Activated CD4-positive, alpha-beta T cell treated with anti-CD3 and anti-CD28 coated beads for 4 hours (primary cell): ENCODE measurements at places on chromosomes 3 and 15.

DNA sequence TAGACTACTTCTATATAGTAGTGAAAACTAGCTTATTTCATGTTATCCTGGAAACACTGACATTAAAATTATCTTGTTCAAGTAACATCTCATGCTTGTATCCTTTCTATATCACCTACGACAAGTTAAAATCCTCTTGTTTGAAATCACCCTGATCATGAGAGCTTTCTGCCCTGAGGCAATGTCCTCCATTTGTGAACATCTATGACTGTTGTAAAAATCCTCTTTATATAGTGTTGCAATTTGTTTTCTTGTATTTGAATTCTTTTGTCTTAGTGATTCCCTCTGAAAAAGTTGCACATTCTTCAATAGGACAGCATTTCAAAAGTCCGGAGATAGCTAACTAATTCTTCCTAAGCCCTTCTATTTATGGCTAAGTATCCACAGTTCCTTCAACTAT is 480.3 kb downstream of the NSUN3 start:
- no peak for DNase-seq

DNA sequence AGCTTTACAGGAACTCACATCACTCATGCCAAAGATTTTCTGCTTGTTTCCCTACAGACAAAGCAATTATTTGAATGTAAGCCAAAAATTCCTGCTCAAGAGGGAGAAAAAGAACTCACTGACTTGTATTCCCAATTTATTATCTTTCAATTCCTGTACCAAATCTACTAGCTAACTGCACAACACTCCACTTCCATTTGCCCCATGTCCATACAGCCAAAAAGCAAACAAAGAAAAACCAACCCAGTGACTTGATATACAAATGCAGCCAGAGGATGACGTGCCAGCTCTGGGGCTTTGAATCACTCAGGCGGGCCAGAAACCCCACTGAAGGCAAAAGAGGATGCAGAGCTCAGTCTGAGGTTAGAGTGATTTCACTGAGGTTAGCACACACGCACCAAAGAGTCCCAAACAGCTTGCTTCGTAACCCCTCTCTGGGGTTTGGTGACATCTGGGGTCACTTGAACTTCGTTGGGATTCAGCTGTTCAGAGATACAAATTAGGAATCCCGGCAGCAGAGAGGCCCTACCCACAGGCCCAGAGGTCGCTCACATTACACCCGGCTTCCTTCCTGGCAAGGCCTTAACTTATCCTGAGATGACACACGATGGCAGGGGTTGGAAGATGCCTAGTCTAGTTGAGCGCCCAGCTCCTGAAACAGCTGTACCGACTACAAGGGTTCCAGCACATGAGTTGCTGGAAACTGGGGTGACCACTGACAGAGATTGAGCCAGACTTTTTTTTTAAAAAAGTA is 1.6 kb downstream of the RFTN1 start:
- peak; percentile 74 for DNase-seq

GRCh38 chr3:183966361-183966791 is 51.3 kb downstream of the ABCC5 start:
- no peak for DNase-seq

GRCh38 chr3:184459355-184459754 is 79.5 kb downstream of the CHRD start:
- no peak for DNase-seq

DNA sequence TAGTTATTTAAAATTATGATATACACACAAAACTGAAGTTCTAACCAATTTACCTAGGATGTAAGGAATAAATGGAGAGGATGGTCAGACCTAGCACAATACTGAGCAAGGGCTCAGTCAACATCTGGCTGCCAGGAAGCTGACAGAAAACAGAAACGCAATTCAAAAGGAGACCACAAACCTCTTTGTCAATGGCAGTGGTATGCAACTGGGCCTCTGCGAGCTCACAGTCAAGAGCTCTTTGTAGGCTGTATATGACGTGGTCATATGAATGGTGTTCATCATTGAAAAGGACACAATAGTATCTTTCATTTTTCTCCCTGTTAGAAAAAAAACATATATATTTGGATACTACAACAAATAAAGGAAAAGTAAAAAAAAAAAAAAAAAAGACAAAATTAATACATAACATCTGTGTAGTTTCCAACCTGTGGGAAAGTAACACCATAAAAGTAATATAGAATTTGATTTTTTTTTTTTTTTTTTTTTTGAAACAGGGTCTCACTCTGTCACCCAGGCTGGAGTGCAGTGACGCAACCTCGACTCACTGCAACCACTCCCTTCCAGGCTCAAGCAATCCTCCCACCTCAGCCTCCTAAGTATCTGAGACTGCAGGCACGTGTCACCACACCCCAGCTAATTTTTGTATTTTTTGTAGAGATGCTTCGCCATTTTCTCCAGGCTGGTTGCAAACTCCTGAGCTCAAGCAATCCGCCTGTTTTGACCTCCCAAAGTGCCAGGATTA is 37.9 kb downstream of the UBR1 start:
- DNase-seq, result no peak

DNA sequence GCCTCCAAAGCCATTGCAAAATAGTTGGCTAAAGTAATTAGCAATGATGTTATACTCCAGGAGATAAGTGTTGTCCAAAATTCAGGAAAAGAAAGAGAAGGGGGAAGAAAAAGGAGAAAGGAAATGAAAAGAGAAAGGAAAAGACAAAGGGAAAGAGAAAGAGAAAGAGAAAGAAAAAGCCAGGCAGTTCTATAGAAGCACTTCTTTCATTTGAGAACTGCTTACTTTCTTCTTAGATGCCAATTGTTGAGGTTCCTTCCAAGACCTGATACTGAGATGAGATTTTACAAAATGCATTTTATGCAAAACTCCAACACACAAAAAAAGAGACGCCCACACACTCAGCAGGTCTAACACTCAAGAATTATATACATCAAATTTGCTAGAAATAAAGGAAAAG is 298.4 kb downstream of the KCNH8 start:
- DNase-seq, result no peak

DNA sequence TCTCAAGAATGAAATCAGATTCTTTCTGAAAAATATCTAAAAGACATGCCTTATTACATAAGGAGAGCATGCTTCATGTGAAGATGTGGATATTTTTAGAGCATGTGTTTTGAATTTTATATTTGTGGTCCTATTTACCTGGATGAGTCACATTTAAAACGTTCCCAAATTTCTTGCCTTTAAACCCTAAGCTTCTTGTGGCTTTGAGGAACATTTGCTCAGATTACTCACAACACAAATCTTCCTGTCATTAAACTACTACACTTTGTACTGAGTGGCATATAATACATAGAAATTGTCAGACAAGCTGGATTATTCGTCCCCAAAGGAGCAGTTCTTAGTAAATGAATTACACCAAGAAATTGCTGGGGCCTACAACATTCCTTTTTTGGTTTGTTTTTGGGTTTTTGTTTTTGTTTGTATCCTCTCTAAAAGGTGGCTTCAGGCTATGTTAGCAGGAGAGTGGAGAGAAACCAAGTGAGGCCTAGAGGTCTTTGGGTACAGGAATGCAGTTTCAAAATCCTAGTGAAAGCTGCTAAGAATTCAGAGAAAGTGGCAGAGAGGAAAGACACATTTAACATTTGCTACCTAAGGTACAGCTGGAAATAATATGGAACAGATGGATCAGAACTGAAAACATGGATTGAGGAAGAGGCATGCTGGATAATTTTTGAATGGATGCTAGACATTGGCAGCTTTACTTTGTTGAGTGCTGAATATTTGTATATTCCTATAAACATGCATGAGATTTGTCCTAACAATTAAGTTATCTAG is 128.1 kb downstream of the RPL22L1 start:
- no peak for DNase-seq

DNA sequence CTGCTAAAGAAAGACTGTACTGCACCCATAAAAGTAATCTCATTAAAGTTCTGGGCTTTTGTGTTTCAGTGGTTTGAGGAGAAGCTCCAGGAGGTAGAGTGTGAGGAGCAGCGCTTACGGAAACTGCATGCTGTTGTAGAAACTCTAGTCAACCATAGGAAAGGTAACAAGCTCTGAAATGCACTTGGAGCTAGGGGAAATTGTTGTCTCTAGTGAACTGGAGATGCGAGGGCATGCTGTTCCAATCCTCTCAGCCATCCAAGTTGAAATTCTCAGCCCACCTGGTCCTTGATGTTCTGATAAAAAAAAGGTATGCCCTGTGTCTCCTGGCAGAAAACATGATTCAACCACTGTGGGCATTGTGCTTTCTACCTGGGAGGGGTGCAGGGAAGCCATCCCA is 21.4 kb upstream of the SNX22 start:
- no peak for DNase-seq

- peak; percentile 18 for DNase-seq
Observed at GRCh38 chr15:66390678-66391077, 4.0 kb downstream of the MAP2K1 start.

DNA sequence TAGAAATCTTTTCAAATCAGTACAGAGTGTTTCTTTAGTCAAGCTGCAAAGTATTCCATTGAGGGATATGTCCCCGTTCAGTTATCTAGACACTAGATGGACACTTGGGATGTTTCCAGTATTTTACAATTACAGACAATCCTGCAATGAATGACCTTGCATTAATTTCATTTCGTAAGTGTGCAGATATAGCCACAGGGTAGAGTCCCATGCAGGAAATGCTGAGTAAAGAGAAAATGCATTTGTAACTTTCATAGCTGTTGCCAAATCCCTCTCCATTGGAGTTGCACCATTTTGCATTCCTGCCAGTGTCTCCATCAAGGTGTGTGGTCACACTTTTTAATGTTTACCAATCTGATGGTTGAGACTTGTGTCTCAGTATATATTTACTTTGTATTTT is 92.5 kb downstream of the LIPC start:
- DNase-seq, result no peak
